ENCODE measurements at places on chromosomes 16 and 17.

DNA sequence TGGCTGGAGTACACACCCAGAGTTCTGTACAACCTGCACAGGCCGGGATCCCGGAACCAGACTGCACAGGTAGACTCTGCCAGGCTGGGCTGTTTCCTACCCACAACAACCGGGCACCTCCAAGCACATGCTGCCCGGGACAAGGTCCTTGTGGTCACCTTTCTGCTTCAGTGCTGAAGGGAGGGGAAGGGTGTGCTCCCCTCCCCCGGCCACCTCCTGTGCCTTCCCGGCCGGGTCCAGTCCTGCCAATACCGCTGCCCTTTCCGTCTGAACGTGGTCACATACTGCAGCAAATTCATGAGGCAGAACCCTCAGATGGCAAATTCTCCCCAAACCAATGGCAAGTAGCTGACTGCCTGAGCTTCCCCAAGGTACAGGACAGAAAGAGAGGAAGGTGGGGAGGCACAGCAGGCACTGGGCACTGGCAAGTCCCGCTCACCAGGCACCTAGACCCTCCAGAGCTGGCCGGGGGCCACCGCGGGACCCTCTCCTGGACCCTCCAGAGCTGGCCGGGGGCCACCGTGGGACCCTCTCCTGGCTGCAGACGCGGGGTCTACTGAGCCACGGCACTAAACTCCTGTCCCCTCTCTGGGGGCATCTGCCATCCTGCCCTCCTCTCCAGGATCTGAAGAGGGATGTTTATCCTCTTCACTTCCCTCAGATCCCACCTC, 22.8 kb downstream of the SLC43A2 start:
- no peak for DNase-seq

GRCh38 chr16:90015586-90016338, 3.5 kb downstream of the DBNDD1 start:
- DNase-seq, result no peak

DNA sequence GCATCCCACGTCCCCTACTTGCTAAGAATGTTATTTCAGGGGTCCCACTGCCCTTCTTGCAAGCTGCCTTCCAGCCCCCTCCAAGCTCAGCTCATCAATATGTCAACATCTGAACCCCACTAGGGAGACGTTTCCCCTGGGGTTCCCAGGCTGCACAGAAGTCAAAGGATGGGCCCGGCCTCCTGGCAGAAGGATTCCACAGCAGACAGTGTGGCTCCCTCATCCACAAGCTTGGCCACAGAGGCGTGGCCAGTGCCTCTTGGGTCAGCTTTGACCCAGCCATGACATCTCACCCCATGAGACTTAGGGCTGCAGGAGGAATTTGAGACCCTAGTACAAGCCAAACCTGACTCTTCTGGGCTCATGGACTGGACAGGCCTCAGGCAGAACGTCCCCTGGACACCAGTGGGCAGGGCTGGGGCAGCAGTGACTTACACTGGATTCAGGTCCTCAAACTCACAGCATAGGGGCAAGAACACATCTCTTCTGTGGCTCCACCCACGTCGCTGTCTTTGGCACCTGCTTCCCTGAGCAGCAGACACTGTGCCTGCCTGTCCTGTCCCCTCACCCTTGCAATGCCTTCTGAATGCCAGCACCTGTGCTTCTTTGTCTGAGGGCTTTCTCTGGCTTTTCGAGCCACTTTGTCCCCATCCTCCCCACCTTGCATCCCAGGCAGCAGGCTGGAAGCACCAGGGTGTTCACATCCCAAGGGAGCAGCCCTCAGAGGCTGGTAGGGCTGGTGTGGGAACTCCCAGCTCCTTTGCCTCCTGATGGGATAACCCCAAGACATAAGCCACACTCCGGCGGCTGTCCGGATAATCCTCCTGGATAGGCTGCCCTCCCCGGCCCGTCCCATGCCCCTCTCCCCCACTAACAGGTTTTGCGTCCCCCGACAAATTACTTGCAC, 56.0 kb upstream of the ENPP7 start:
- DNase-seq, result no peak

DNA sequence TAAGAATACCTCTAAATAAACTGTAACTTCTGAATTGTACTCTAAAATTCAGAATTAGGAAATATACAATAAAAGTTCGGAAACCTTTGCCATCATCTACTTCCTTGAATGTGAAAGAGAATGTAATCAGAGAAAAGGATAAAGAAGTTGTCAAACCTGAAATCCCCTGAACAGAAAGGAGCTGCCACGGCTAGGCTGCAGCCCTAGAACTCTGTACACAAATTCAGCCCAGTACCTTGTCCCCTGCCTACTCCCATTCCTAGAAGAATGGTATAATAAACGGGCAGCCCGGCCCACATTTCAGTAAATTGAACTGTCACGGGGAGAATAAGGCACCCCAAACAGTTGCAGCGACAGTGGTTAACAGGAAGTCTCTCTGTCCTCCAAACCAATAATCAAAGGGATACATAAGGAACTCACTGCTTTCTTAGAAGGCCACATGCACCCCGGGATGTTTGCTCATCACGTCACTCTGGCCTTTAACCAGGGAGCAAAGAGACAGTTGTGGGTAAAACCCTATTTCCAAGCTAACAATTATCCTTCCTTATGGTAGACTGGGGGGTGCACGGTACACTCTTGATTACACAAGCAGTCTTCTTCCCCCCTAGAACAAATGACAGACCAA, 24.3 kb upstream of the RFFL start:
- no peak for DNase-seq

DNA sequence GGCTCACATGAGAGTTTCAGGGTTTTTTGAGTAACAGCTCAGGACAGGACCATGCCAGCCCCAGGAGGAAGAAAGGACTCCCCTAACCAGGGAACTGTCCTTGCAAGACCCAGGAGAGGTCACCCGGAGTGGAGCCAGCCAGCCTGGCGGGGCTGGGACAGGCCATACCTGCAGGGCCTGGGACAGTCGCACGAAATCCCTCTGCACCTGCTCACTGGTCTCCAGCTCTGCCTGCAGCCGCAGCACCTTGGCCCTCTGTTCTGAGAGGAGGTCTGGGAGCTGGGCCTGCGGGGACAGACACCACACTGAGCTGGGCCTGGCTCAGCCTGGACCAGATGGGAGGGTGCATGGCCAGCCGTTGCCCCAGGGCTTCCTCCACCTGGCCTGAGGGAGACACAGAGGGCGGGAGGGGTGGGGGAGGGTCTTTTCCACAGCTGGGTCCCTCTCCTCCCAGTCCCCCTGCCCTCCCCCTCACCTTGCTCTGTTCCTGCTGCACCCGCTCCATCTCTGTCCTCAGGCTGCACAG, 19.7 kb downstream of the RABEP2 start:
- DNase-seq, result no peak

DNA sequence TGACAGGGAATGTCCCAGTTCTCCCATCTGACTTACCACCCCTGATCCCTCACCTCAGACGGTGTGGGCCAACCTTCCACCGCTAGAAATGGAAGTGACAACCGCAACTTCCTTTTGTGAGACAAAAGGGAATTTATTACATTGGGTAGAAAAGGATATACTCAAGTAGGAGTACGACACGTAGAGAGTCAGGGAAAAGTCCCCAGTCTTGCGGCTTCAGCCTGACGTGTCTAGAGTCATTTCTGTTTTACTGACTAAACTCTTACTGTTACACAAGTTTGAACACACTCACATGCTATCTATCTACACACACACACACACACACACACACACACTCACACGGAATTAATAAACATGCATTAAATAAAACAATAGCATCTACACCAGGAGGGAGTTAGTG, 178.9 kb downstream of the COPRS start:
- no peak for DNase-seq

DNA sequence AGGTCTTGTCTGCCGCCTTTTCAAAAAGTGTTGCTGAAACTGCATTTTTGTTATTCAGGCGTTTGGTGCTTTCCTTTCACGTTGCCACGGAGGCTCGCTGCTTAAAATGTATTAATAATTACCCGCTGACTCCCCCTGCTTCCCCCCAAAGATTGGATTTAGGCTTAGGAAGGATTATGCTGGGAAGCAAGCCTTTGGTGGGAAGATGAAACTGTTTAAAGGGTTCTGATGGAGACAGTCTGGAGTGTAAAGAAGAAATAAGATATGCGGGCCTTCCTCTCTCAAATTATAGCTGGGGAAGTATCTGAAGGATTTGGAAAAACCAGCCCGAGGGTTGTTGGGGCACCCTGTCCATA, 1.1 kb downstream of the KSR1 start:
- no peak for DNase-seq

GRCh38 chr16:65122724-65123395, 997 bp upstream of the CDH11 start:
- no peak for DNase-seq

GRCh38 chr17:12640364-12640763, 25.3 kb upstream of the MYOCD start:
- no peak for DNase-seq

DNA sequence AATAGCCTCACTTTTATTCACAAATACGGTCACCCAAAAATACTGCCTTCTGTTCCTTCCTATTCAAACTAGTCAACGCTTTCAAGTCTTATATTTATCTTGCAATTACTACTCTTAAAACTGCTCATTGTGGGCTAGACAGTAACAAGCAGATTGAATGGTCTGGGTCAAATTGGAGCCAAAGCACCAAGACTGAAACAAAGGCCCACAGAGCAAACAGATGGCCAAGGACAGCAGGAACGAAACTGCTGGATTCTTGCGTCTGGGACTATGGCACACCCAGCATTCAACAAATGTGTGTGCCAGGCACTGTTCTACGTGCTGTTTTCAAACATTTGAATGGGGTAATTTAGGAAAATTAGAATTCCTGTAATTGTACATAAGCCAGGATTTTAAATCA, 250.1 kb upstream of the PSMD7 start:
- no peak for DNase-seq

GRCh38 chr16:72001180-72001874, 1.1 kb upstream of the PKD1L3 start:
- DNase-seq, result no peak

DNA sequence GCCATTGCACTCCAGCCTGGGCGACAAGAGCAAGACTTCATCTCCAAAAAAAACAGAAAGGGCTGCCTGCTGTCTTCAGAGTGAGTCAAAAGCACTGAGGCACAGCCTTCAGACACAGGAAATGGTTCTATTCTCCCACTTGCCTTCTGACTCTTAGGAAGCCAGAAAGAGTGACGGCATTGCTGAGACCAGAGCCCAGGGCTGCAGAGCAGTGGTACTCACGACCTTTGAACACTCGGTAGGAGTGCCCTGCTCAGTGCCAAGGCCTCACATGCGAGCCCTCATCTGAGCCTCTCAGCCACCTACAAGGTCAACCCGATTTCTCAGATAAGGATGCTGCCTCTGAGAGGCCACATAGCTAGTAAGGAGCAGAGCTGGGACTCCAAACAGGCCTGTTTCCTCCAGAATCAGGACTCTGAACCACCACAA, 3.5 kb upstream of the ITGAE start:
- DNase-seq, result no peak

DNA sequence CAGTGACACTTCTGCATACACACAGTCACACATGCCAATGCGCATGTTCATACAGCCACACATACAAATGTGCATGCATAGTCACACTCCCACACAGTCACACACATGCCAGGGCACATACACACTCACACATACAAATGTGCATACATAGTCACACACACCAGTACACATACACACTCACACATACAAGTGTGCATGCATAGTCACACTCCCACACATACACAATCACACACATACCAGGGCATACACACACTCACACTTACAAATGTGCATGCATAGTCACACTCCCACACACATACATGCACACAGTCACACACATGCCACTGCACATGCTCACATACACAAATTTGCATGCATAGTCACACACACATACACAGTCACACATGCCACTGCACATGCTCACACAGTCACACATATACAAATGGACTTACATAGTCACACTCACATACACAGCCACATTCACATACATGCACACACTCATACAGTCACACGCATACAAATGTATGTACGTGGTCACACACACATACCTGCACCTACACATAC, 84.2 kb downstream of the SOCS1 start:
- no peak for DNase-seq

DNA sequence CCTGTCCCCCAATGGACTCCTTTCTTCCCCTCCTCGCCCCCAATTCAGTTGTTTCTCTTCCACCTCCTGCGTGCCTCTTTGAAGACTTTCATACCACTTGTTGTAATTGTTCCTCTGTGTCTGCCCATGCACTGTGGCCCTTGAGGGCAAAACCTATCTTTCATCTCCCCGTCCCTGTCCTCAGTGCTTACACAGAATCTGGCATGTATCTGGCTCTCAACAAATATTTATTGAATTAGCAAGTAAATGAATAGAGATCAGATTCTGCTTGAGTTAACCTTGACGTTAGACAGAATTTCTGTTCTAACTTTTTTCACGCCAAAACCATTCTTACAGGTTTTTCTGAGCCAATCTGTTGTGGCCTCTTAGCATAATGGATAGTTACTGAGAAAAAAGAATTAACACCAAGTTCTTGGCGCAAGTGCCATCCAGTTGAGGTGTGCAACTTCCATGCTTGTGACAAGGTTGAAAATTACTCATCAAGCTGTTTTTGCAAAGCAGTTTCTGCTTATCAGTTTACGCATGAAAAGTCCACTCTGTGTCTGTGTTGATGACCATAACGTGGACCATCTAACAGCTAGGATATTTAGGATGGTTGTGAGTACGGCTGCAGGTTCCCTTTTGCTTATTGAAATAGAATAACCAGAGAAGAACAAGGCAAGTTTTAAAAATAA, 215.1 kb downstream of the PRKCA start:
- no peak for DNase-seq

GRCh38 chr16:71754652-71755051, 30.2 kb upstream of the PHLPP2 start:
- no peak for DNase-seq

DNA sequence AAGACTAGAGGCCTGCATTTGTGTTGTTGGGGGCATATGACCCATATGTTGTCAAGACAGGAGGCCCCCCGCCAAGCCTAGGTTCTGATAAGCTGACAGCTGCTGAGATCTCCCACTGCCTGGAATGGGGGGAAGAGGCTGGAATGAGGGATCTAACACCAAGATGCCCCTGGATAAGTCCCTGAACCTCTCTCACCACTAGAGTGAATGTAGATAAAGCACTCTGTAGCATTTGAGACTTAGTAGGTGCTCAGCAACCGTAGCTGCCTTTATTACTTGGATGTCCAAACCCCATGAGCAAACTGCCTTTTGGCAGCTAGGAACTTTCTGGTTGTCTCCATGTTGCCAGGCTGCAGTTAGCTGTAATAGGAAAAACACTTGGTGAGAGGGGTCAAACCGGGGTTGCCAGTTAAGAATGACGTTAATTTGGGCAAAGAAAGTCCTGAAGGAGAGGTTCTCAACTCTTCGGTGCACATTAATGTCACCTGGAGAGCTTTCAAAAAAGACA, 4.4 kb upstream of the RASL10B start:
- DNase-seq, result no peak

GRCh38 chr16:1561266-1561665, 27.8 kb downstream of the TMEM204 start:
- no peak for DNase-seq

GRCh38 chr17:42214156-42214555, 19.9 kb upstream of the GHDC start:
- DNase-seq, result no peak

- no peak for DNase-seq
These were observed 85.9 kb downstream of the SNX29 start for GRCh38 chr16:12062343-12063003.

GRCh38 chr17:11205659-11206058, 35.4 kb upstream of the SHISA6 start:
- DNase-seq, result no peak

- no peak for DNase-seq
These were observed 4.4 kb upstream of the CARHSP1 start for GRCh38 chr16:8872967-8873865.
